Caco-2 (cell line): ENCODE measurements at places on chromosomes 7 and 10. TPM values are rescaled to one million over a fixed set of nuclear protein-coding genes. Genes with fewer than 3 reads are reported as not detected.
A peak's percentile ranks its signal among the peaks of the same experiment; 100 is the strongest.

DNA sequence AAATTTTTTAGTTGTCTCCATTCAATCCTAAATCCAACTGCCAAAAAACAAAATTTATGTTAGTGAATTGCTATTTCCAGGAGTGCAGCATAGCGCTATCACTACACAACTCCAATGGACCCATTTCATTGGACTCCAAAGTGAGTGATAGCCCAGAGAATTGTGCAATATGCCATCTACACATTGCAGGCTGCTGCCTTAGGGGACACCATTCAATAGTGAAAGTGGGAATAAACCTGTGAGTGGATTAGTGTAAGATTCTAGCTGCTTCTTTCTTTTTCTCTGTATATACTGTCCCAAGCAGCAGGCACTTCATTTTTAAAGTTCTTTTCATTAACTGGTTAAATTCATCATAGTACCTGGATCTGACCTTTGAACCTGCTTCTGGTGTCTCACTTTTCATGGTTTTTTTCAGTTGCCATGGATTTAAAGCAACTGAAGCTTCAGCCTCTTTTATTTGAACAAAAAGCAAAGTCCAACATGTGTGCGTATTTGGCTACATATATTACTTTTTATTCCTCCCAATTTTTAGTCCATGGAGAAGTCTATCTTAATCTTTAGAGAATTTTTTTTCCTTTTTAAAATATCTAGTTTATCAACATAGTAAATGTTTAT is 97.3 kb downstream of the DGKB start:
- no peaks in the 10 kb centered on the region for H3K27me3 ChIP-seq
- no peak for DNase-seq
- no peaks in the 10 kb centered on the region for H3K4me1 ChIP-seq
- no peak overlapping the region for H3K27ac ChIP-seq
- H3K36me3 ChIP-seq, result no peaks in the 10 kb centered on the region
- no peak overlapping the region for H3K4me3 ChIP-seq

Gene VIPR2
- not detected in 2 replicates for total RNA-seq

DNA sequence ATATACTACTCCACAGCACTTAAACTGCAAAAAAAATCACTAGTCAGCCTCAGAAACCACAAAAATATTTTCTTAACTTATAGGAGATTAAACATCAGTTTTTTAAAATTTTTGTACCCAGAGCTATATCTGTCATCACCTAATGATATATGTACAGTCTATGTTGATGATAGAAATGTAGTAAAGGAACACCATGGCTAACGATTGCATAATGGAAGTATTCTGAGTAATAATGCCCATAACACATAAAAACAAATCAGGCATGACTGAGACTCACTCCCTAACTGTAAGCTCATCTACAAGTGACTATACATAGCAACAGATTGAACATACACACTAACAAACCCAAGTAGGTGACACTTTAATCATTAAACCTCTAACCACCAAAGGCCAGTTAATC is 51.3 kb downstream of the TSPAN12 start:
- no peaks in the 10 kb centered on the region for H3K27me3 ChIP-seq
- no peaks in the 10 kb centered on the region for H3K4me1 ChIP-seq
- DNase-seq, result no peak
- H3K27ac ChIP-seq, result no peak overlapping the region
- no peaks in the 10 kb centered on the region for H3K36me3 ChIP-seq

GRCh38 chr7:18455606-18456005 is 39.9 kb upstream of the HDAC9 start:
- H3K4me1 ChIP-seq, result no peaks in the 10 kb centered on the region
- DNase-seq, result no peak
- H3K27me3 ChIP-seq, result no peaks in the 10 kb centered on the region
- no peaks in the 10 kb centered on the region for H3K36me3 ChIP-seq
- H3K4me3 ChIP-seq, result no peak overlapping the region
- H3K27ac ChIP-seq, result no peak overlapping the region

- H3K36me3 ChIP-seq, result no peaks in the 10 kb centered on the region
- no peak for DNase-seq
Measured at GRCh38 chr7:79709574-79710409, 256.3 kb upstream of the MAGI2 start.

DNA sequence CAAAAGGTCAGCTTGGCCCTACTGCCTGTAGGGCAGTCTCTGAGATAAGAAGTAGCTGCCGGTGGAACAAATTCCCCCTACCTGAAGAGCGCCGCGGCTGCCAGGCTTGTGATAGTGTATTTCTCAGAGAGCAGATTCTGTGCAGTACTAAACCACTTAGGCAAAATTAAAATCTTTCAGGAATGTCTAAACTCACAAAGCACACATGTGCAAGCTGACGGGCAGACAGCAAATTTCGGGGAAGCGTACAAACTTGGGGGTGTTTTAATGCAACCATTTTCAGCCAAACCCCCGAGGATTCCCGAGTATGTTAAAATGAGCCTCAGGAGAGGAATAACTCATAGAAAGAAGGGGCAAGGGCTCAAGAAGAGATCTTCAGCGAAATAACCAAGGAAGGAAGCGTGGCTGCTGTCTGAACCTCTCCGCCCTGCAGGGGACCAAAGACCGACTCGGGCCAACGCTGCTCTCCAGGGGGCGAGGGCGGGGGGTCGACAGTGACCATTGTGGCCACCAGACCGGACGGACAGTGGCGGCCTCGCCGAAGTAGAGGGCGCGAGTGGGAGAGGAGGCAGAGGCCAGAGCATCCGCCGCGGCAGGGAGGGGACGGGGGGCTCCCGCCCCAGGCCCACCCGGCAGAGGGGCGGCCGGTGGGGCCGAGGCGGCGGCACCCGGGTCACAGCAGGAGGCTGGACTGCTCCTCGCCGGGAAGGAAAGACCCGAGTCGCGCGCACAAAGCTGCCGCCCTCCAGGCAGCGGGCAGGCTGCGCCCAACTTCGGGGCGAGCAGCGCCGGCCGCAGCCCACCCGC is 819 bp downstream of the HYCC1 start:
- H3K4me3 ChIP-seq, result peak overlapping the region; percentile 93
- no peaks in the 10 kb centered on the region for H3K27me3 ChIP-seq
- no peak overlapping the region for H3K27ac ChIP-seq
- H3K4me1 ChIP-seq, result peaks cover 6% of the 10 kb centered on the region; the same call in 1 of the 2 replicates

GRCh38 chr7:79176859-79177477 is 276.5 kb downstream of the MAGI2 start:
- no peak overlapping the region for H3K4me3 ChIP-seq
- H3K36me3 ChIP-seq, result no peaks in the 10 kb centered on the region; the same call in 1 of the 2 replicates
- peak; percentile 42 for DNase-seq
- H3K4me1 ChIP-seq, result no peaks in the 10 kb centered on the region; the same call in 1 of the 2 replicates

Gene SMIM30
- 29.8 and 29.9 TPM in 2 replicates for total RNA-seq

- H3K4me3 ChIP-seq, result no peak overlapping the region
- H3K27me3 ChIP-seq, result no peaks in the 10 kb centered on the region
- H3K36me3 ChIP-seq, result no peaks in the 10 kb centered on the region
- H3K27ac ChIP-seq, result no peak overlapping the region
- DNase-seq, result no peak
Measured at GRCh38 chr7:42574685-42575084, 337.2 kb downstream of the C7orf25 start.

GRCh38 chr7:99141841-99142726 is 1.8 kb downstream of the SMURF1 start:
- H3K27ac ChIP-seq, result peak overlapping the region; percentile 78
- no peaks in the 10 kb centered on the region for H3K36me3 ChIP-seq
- peaks cover 27% of the 10 kb centered on the region for H3K4me1 ChIP-seq
- no peaks in the 10 kb centered on the region for H3K27me3 ChIP-seq
- no peak overlapping the region for H3K4me3 ChIP-seq
